ENCODE measurements at places on chromosomes 12 and 14. TPM values are rescaled to one million over a fixed set of nuclear protein-coding genes. Genes with fewer than 3 reads are reported as not detected.
A peak's percentile ranks its signal among the peaks of the same experiment; 100 is the strongest.

Gene GIT2
- total RNA-seq, result 41.5 TPM

Gene AKAP5
- 0.16 TPM for total RNA-seq

Gene PEBP1
- total RNA-seq, result 498 TPM

Gene RACGAP1
- total RNA-seq, result 5.6 TPM

GRCh38 chr12:83067981-83068380 is 381.3 kb downstream of the TMTC2 start:
- no peak for DNase-seq

DNA sequence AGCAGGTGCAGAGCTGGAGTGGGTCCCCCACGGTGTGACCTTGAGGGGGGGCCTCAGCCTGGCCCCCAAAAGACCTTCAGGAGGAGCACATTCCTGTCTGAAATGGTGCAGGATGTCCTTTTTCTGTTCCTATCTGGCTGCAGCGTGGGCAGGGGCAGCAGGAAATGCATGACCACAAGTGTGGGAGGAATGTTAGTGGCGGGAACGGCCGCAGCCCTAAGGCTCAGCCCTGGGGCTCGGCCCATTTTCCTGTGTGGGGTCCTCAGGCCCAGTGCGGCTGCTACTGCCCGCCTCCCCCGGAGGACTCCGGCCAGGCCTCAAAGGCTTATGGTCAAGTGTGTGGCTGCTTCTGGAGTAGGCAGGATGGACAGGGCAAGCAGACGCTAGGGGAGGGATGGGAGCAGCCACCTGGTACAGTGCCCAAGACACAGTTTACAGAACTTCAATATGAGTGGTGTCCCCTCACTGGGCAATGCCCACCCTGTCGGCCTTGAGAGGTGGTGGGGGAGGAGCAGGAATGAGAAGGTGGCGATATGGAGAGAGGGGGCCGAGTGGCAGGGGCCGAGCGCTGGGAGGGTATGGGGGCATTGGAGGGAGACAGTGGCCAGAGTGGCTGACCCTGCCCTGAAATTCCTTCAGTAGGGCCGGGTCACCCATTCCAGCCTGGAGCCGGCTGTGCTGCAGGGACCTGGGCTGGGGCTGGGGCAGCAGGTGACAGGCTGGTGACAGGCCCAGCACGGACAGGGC is 137.4 kb downstream of the CALM1 start:
- DNase-seq, result peak; percentile 34

DNA sequence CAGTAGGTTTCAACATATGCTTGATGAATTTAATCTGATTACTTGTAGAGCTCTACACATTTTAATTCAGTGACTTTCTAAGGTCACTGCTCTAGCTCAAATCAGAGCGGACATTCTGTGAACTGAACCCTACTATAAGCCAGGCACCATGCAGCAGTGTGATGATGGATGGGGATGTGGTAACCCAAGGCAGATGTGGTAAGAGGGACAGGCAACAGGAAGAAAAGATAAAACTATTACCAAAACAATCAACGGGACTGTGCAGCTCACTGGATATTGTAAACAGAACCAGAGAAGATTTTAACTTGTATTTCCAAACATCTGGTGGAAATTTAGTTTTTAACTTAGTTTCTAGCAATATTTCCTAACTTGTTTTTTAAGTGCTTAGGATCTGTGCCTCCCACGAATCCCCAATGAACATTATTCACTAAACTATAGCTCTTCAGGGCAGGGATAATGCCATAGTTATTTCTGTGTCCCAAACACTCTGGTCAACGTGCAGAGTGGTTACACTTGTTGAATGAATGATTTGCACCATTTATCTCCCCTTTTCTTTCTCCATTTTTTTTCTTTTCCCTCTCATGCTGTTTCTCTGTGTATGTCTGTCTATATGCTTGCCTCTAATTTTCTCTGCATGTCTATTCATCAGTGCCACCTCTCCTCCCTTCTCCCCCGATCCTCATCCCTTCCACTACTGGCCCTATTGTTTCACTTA is 3.0 kb downstream of the ERO1A start:
- no peak for DNase-seq

DNA sequence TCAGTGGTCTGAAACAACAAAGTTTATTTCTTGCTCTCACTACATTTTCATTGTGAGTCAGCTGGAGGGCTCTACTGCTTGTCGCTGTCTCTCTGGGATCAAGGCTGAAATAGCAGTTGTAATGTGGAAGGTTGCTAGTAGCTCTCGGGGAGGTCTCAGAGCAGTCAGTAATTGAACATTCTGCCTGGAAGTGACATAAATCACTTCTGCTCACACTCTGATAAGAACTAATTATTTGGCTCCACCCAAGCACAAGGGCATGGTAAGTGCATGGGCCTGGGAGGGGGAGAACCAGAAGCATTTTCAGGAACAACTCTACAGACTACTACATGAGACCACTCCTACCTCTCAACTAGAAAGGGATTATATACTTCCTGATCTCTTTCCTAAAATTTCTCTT is 128.2 kb downstream of the TMEM117 start:
- no peak for DNase-seq
